ENCODE measurements at places on chromosomes 3 and 15. TPM values are rescaled to one million over a fixed set of nuclear protein-coding genes. Genes with fewer than 3 reads are reported as not detected.

The C2CD4A gene
- not detected for polyA plus RNA-seq

DNA sequence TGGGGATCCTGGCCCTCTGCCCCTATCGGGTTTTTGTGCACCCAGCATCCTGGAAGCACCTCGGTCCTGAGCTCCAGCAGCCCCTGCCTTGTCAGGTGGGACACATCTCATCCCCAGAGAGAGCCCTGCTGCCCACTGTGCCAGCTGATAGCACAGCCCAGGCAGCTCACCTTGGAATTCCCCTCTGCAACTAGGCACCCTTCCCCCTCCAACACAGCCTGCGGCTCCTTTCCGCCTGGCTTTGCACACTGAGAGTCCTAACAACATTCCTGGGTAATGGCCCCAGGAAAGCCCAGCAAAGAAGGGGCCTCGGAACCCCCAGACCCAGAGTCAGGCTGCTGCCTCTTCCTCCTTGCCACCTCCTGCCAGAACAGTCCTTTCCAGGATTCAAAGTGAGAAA, 5.9 kb downstream of the HCN4 start:
- no peak for DNase-seq
- no peak overlapping the region for H3K4me3 ChIP-seq
- H3K4me1 ChIP-seq: no peaks in the 10 kb centered on the region

The SCN11A gene
- not detected for polyA plus RNA-seq

The ATP8B4 gene
- 9.6 TPM for polyA plus RNA-seq

GRCh38 chr15:70531576-70531975, 231.8 kb downstream of the UACA start:
- no peaks in the 10 kb centered on the region for H3K27me3 ChIP-seq
- no peaks in the 10 kb centered on the region for H3K36me3 ChIP-seq
- no peak for DNase-seq
- no peak overlapping the region for H3K27ac ChIP-seq
- H3K4me1 ChIP-seq: peaks cover 42% of the 10 kb centered on the region
- no peak overlapping the region for H3K4me3 ChIP-seq

DNA sequence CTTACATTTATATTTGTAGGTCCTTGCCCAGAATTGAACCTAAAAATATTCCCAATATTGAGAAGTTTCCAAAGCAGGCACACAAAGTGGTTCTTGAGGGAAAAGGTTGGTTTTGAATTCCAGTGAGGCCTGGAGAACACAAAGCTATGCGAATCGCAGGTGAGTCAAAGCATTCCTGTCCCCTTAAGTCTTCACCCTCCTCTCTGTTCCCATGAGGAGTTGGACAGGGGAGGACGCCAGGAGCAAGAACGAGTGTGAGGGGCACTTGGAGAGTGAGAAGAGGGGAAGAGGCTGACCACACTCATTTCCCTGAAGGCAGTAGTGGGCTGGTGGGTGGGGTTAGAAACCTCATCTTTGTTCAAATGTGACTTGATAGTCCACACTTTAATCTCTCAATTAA, 185.8 kb upstream of the EOMES start:
- H3K36me3 ChIP-seq: no peaks in the 10 kb centered on the region
- no peaks in the 10 kb centered on the region for H3K4me1 ChIP-seq
- H3K27ac ChIP-seq: no peak overlapping the region
- H3K4me3 ChIP-seq: no peak overlapping the region

DNA sequence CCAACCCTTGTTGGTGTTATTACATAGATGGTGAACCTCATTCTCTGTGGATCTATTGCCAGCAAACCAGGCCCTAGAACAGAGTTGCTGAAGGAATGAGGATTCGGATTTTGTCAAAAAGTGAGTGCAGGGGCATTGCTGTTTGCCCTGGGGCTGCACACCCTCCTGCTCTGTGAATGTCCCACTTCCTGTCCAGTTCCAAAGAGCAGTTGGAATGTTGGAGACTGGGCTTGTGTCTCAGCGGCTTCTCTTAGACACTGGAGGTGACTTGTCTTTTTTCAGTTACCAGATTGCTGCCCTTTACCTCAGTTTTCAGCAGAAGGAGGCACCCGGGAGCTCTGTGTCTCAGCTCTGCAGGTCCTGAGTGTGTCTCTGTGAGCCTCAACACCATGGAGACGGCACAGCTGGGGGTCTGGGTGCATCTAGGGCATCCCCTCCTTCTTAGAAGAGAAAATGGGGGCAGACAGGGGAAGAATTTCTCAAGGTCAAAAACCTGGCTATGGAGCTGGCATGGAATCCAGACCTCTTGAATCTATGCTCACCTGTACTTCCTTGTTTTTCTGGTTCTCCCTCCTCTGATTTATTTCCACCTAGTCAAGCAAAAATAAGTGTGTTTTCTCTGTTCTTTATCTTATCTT, 46.3 kb downstream of the LIMD1 start:
- H3K4me3 ChIP-seq: no peak overlapping the region
- H3K27me3 ChIP-seq: no peaks in the 10 kb centered on the region

DNA sequence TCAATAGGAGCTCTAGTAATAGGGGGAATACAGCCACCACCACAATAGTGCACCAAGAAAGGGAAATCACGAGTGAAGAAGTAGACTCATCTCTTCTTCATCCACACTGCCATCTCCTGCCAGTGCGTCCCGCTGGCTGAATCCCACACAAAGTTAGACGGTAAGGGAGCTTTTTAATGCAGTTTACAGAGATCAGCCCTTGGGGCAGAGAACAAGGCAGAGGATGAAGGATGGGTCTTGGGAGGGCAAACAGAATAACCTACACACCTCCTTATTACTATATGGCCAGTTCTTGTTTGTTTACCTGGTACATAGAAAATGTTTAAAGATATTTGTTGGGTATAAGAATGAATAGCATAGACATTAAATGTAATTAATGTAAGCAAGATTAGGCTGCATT, 11.0 kb upstream of the DPH6 start:
- DNase-seq: no peak
- H3K4me3 ChIP-seq: no peak overlapping the region
- no peak overlapping the region for H3K27ac ChIP-seq
- H3K4me1 ChIP-seq: no peaks in the 10 kb centered on the region

The AADAC gene
- not detected for polyA plus RNA-seq

DNA sequence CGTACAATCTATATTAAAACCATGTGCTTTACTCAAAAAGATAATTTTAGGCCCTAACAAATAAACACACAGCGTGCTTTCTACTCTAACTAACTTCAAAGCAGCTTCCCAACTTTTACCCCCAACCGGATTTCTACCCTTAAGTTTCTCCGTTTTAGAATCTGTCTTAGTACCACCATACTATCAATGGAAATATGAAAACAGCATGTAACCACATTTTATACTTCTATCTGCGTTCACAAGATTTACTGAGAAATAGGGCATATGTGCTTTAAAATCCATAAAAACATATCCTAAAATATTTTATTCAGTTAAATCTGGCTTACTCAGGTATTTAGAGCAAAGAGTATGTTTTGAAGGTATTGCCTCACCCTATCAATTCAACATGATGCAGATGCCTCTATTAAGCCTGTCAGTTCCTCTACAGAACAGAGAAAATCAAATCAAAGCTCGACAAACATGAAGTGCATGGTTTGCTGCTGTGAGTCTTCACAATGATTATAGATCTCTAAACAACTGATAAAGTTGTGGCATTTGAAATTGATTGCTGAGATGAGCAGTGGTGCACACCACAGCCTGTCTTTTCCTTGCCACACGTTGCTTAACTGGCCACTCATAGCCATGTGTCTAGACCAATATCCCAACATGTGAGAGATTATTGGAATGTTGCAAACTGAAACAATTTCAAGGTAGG, 44.5 kb upstream of the ZPLD1 start:
- no peaks in the 10 kb centered on the region for H3K36me3 ChIP-seq
- H3K4me1 ChIP-seq: no peaks in the 10 kb centered on the region
- no peaks in the 10 kb centered on the region for H3K27me3 ChIP-seq

The HYKK gene
- polyA plus RNA-seq: 0.04 TPM

The GJD2 gene
- not detected for polyA plus RNA-seq

- peaks cover 7% of the 10 kb centered on the region for H3K27me3 ChIP-seq
- peaks cover 96% of the 10 kb centered on the region for H3K36me3 ChIP-seq
- H3K4me1 ChIP-seq: no peaks in the 10 kb centered on the region
- no peak for DNase-seq
- no peak overlapping the region for H3K4me3 ChIP-seq
- no peak overlapping the region for H3K27ac ChIP-seq
Measured at GRCh38 chr15:101042320-101042719, 123.2 kb downstream of the LRRK1 start.

DNA sequence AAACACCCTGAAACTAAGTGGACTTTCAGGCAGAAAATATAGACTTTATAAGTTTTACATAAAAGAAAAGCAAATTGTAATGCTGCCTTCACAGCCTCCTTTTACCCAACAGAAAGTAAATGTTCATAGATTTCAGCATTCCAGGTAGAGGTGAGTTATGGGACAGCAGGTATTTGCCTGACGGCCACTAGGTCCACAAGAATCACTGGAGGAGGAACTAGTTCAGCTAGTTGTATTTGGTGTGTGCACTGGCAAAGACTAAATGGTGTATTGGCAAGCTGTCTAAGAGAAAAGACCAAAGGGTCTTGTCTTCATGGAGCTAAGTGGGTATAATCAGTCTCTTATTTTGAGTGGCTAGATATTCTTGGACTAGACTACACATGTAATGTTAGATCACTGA, 34.2 kb downstream of the ZNF654 start:
- DNase-seq: no peak
- no peak overlapping the region for H3K4me3 ChIP-seq
- H3K4me1 ChIP-seq: no peaks in the 10 kb centered on the region
- no peaks in the 10 kb centered on the region for H3K27me3 ChIP-seq
- H3K27ac ChIP-seq: no peak overlapping the region

- H3K4me3 ChIP-seq: no peak overlapping the region
- H3K27me3 ChIP-seq: no peaks in the 10 kb centered on the region
- no peaks in the 10 kb centered on the region for H3K36me3 ChIP-seq
- no peak overlapping the region for H3K27ac ChIP-seq
Measured at GRCh38 chr15:33341953-33342352, 31.2 kb downstream of the RYR3 start.

DNA sequence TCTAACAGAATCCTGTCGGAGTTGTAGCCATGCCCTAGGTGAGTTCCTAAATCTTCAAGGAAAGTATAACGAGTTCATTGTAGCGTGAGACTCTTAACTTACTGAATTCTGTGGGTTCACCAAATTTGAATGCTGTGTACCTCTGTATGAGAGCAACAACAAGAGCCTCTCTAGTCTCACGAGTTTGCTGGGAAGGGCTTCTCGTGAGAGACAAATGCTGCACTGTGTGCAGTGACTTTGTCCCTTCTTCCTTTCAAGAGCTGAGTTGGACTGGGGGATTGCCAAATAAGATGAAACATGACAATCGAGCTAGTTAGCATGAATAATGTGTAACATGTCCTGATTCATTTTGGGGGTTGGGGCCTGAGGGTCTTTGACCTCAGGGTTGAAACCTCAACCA, 32.2 kb downstream of the KAT2B start:
- no peak overlapping the region for H3K4me3 ChIP-seq
- peaks cover 32% of the 10 kb centered on the region for H3K36me3 ChIP-seq
- H3K4me1 ChIP-seq: no peaks in the 10 kb centered on the region
- H3K27ac ChIP-seq: no peak overlapping the region

The ZFAND6 gene
- polyA plus RNA-seq: 106 TPM

The AKAP13 gene
- polyA plus RNA-seq: 48.3 TPM

DNA sequence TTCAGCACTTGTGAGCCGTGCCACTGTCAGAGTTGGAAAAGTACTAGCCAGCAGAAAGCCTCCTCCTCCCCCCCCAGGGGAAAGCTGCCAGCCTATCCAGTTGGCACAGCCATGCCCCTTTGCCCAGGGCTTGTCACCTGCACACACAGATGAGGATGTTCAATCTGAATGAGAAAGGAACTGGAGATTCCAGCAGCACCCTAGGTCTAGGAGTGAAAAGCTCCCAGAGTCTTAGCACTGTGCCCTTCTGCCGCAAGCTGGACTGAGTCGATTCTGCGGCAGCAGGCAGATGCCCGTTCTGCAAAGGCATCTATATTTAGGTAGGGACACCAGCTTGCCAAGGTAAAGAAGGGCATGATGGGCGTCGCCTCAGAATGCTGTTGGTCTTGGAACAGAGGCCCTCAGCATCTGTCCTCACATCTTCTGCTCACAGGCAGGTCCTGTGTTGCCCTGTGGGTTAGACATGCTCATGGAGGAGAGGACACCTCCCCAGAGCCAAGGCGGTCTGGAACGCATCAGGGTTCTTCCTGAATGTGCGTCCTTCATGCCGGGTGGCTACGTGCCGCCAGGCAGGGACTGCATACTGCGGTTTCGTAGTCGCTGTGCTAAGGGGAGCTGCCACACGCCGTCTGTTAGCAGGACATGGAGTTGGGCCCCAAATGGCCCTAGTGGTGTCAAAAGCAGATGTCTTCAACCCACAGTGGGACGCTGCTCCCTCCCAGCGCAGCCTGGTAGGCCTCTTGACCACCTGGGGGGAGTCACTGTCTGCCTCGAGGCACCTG, 109.5 kb downstream of the VGLL4 start:
- H3K27me3 ChIP-seq: no peaks in the 10 kb centered on the region
- no peak for DNase-seq

GRCh38 chr15:60392601-60392985, 5.2 kb downstream of the ANXA2 start:
- H3K4me3 ChIP-seq: no peak overlapping the region
- peaks cover 65% of the 10 kb centered on the region for H3K4me1 ChIP-seq
- DNase-seq: peak; percentile 53
- H3K36me3 ChIP-seq: peaks cover 4% of the 10 kb centered on the region
- H3K27ac ChIP-seq: peak overlapping the region; percentile 54

DNA sequence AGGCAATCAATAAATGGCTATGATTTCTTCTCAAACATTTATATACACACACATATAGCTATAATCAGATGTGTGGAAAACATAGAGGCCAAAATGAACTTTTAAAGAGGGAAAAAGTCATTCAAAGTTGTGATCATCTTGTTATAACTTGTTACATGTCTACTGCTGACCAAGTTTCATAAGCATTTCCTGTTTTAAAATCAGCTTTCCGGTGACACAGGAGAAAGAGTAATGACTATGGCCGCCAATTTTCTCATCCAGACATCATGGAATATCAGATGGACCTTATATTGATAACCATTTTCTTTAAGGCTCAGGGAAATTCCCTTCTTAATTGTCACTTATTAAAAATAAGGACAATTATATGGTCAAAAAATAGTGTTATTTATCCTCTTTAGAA, 71.7 kb upstream of the AGTR1 start:
- no peak overlapping the region for H3K27ac ChIP-seq
- H3K4me3 ChIP-seq: no peak overlapping the region
- DNase-seq: no peak

- H3K4me1 ChIP-seq: peaks cover 83% of the 10 kb centered on the region
- H3K27me3 ChIP-seq: no peaks in the 10 kb centered on the region
- H3K27ac ChIP-seq: peak overlapping the region; percentile 93
- H3K4me3 ChIP-seq: peak overlapping the region; percentile 72
Measured at GRCh38 chr15:31216215-31216911, 110.3 kb upstream of the KLF13 start.

GRCh38 chr3:49775538-49775937, 10.8 kb downstream of the IP6K1 start:
- H3K27me3 ChIP-seq: no peaks in the 10 kb centered on the region
- no peaks in the 10 kb centered on the region for H3K4me1 ChIP-seq
- H3K27ac ChIP-seq: no peak overlapping the region
- no peak overlapping the region for H3K4me3 ChIP-seq
- H3K36me3 ChIP-seq: peaks cover 57% of the 10 kb centered on the region
- DNase-seq: no peak

GRCh38 chr3:177343122-177343625, 145.9 kb upstream of the TBL1XR1 start:
- no peak overlapping the region for H3K4me3 ChIP-seq
- no peaks in the 10 kb centered on the region for H3K27me3 ChIP-seq
- peaks cover 34% of the 10 kb centered on the region for H3K4me1 ChIP-seq
- no peak overlapping the region for H3K27ac ChIP-seq

The GHSR gene
- not detected for polyA plus RNA-seq

GRCh38 chr3:39107388-39108199, at the start of the genes GORASP1 and TTC21A:
Gene GORASP1 (minus strand): TSS chr3:39107627. CDS start chr3:39107541, 86 bp downstream.
Gene TTC21A (plus strand): TSS chr3:39107680. CDS start chr3:39107838, 158 bp downstream.
- peaks cover 29% of the 10 kb centered on the region for H3K4me1 ChIP-seq
- H3K27ac ChIP-seq: peak within 1 kb of the TSS; percentile 82
- H3K27me3 ChIP-seq: no peaks in the 10 kb centered on the region
- peak within 1 kb of the TSS; percentile 85 for H3K4me3 ChIP-seq

The SAMD7 gene
- not detected for polyA plus RNA-seq

The CLRN1 gene
- polyA plus RNA-seq: not detected

Measured in CD14-positive monocyte (primary cell).